ENCODE measurements at places on chromosomes 12 and 14. TPM values are rescaled to one million over a fixed set of nuclear protein-coding genes. Genes with fewer than 3 reads are reported as not detected.

Gene NXPH4
- total RNA-seq = 0.54 TPM

Gene RNASE3
- total RNA-seq = not detected

Gene STAC3
- 0.95 TPM for total RNA-seq

Gene LIN7A
- 10.5 TPM for total RNA-seq

Gene MDGA2
- not detected for total RNA-seq

Gene MUCL1
- not detected for total RNA-seq

Gene HVCN1
- not detected for total RNA-seq

Gene KRT73
- total RNA-seq = not detected

- DNase-seq = no peak
Observed at GRCh38 chr12:121875582-121875981, 13.0 kb upstream of the PSMD9 start.

DNA sequence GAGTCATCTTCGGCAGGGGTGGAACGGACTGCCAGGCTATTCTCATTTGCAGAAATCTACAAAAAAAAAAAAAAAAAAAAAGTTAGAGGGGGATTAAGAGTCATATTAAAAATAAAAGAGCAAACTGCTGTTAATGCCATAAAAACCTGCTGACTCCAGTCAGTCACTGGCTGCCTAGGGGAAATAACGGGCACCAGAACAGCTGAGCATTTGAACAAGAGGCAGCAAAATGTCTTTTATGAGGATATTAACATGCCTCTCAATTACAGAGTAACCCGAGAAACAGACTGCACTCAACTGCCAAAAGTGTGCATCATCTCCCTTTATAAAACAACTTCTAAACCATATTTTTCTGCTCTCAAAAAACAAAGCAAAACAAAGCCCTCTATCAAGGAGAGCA is 28.7 kb upstream of the CERS5 start:
- DNase-seq = no peak

DNA sequence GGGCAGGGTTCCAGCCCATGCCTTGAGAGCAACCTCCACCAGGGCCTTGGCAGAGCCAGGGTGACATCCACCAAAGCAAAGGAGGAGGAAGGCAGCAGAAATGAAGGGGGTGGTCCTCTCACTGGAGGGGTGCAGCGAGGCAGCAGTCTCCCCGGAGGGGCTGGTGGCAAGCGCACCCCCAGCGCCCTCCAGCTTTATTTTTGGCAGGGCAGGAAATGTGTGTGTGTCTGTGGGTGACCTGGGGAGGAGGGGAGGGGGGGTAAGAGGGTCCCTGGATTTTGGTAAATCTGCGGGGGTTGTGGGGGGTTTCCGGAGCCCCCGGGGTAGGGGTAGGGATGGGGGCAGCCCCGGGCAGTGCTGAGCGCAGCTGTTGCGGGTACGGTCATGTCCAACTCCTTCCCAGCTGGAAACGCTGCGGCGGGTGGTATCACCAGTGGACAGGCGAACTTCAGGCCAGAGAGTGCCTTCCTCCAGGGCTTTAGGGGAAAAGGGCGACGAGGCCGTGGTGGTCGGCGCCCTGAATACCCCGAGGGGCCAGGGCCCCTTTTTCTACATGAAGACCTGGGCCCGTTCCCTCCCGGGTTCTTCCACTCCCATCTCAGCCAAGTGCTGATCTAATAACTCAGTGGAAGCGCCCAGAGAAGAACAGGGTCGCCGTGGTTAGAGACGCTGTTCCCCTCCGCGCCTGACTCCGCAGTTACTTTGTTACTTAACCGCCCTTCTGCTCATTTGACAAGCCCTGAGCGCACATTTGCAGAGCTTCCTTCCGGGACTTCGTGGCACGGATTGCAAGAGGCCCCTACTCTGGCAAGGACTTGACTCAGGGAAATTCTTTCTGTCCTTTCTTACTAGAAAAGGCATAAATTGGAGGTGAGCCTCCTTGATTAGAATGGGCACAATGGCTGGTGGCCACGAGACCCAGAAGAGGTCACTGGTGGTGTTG is 55.2 kb downstream of the FOS start:
- no peak for DNase-seq

GRCh38 chr14:76644855-76645518 is 116.3 kb upstream of the VASH1 start:
- DNase-seq = peak; percentile 2

DNA sequence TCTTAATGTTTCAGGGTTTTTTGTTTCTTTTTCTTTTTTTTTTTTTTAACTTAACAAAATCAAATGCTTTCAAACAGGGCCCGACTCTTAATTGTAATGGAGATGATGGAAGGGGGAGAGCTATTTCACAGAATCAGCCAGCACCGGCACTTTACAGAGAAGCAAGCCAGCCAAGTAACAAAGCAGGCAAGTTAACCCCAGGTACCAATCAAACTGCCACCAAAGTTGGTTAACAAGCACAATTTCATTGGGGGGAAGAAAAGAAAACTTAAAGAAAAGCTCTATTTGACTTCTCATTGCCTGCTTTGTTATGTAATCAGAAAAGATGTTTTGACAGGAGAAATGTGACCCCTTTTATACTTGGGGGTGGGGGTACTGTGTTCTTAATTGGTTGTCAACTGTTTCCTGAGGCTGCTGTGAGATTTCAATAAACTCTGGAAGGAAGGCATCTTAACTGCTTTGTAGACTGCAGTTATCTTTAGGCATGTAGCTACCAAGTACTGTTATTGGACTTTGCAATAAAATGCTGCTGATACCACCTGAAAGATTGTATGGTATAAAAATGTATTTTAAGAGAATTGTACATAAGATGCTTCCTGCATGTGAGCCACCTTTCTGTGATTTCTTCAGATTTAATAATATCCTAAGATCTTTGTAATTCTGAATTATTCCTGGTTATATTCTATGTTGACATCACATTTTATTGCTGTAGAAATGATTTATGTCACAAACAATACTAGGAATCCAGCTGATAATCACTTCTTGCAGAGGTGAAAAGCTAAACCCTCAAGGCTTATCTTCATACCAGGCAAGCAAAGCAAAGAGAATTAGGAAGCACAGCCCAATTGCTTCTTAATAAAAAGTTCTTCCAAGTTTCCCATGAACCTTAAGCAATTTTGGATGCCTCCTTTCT is 26.9 kb downstream of the MAPKAPK5 start:
- DNase-seq = no peak

GRCh38 chr14:64910847-64911495 is 3.3 kb upstream of the CHURC1 start:
- peak; percentile 4 for DNase-seq

GRCh38 chr14:105855246-105855892 is 329.0 kb downstream of the TMEM121 start:
- no peak for DNase-seq

DNA sequence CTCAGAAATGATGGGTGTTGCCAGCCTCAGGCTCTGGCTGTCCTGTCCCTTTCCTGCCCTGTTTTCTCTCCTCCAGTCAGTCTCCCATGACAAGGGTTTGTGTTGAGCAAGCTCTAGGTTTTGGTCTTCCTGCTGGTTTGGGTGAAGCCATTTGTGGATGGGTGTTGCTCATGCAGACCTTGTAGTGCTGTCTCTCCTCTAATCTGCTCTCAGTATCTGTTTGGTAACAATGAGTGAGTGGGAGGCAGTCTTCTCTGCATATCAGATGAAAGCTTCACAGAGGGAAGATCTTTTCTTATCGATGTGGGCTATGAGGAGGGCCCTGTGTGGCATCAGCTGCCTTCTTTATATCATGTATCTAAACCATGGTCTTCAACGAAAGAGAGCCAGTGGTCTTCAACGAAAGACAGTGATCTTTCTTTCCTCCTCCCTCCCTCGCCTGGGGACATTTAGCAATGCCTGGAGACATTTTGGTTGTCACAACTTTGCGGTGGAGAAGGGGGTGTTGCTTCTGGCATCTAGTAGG is 3.6 kb downstream of the CMA1 start:
- DNase-seq = no peak

GRCh38 chr12:11622876-11623281 is 26.6 kb upstream of the ETV6 start:
- DNase-seq = no peak

DNA sequence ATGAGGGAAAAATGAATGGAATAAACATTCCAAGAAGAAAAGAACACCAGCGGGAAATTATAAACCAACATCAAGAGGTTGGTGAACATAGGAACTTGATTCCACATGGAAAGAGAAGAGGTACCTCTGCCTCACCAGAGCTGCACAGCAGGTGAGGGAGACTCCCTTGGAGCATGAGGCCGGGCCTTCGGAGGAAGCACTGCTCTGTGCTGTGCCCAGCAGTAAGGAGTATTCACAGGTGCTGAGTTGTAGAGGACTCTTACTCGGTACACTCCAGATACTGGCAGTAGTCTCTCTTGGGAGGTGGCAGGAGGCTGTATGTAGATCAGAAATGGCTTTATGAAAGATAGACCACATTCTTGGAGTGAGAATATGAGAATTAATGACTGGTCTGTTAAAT is 76.0 kb downstream of the NPAS3 start:
- no peak for DNase-seq

GRCh38 chr14:21320913-21321312 is 41.0 kb downstream of the RPGRIP1 start:
- no peak for DNase-seq

GRCh38 chr14:28375295-28375694 is 391.3 kb upstream of the FOXG1 start:
- DNase-seq = no peak

DNA sequence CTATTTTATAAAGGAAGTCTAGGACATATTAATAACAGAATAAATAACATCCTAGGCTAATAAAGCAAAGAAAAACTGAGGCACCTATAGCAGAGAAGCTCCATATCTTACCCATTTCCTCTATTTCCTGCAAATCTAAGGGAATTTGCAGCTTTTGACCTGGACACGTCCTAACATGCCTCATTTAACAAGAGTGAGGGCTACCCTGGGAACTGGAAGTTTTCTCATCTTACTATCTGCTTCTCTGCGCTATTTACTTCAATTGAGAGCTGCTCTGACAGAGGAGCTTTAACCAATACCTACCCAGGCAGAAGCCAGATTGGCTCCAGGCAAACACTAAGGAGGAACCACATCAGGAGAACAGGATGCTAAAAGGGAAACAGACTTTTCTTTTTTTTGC is 5.7 kb downstream of the YBX3 start:
- peak; percentile 62 for DNase-seq

GRCh38 chr12:54924972-54925707 is 59.4 kb downstream of the TESPA1 start:
- no peak for DNase-seq

GRCh38 chr12:110554184-110554583 is 28.9 kb downstream of the PPTC7 start:
- no peak for DNase-seq
